ENCODE measurements at places on chromosomes 11 and 22. TPM values are rescaled to one million over a fixed set of nuclear protein-coding genes. Genes with fewer than 3 reads are reported as not detected.

Gene RAB39A
- 0.18 TPM for total RNA-seq

Gene SYCE3
- not detected for total RNA-seq

GRCh38 chr11:83158965-83159901 is 2.3 kb downstream of the PCF11 start:
- DNase-seq: no peak
- peak overlapping the region; percentile 100 for H3K4me3 ChIP-seq
- H3K27me3 ChIP-seq: no peaks in the 10 kb centered on the region
- peaks cover 51% of the 10 kb centered on the region for H3K4me1 ChIP-seq

GRCh38 chr11:7667460-7667859 is 5.8 kb downstream of the CYB5R2 start:
- no peaks in the 10 kb centered on the region for H3K4me1 ChIP-seq
- no peaks in the 10 kb centered on the region for H3K36me3 ChIP-seq
- no peak overlapping the region for H3K4me3 ChIP-seq
- no peak for DNase-seq
- H3K27me3 ChIP-seq: no peaks in the 10 kb centered on the region

GRCh38 chr11:7251487-7251835 is 243 bp upstream of the SYT9 start:
- H3K4me3 ChIP-seq: no peak overlapping the region
- H3K27me3 ChIP-seq: peaks cover 53% of the 10 kb centered on the region
- no peaks in the 10 kb centered on the region for H3K36me3 ChIP-seq
- no peak for DNase-seq
- H3K27ac ChIP-seq: no peak overlapping the region
